H1 (cell line): ENCODE measurements at places on chromosomes 13 and 19. TPM values are rescaled to one million over a fixed set of nuclear protein-coding genes. Genes with fewer than 3 reads are reported as not detected.

Gene CACNA1A
- 10.7 and 12.8 TPM in 2 replicates for polyA plus RNA-seq

Gene TNPO2
- 121 and 136 TPM in 2 replicates for polyA plus RNA-seq

Gene GPC5
- polyA plus RNA-seq = 0.39 and 0.74 TPM in 2 replicates

Gene CLN5
- polyA plus RNA-seq = 5.2 and 5.3 TPM in 2 replicates

DNA sequence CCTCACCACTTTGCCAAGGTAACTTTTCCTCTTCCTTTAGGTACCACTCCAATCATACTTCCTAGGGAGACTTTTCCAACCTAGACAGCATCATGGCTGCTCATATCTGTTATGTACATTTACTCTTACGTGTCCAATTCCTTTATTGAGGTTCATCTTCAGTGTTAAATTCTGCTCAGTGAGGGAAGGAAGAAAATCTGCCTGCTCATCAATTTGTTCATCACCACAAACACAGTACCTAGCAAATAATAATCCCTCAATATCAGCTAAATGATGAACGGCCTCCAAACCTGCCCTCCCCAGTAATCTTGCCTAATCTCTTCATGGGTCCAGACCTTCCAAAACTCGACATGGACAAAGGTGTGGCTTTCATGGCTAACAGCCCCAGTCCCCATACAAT is 380.8 kb downstream of the KCTD12 start:
- no peaks in the 10 kb centered on the region for H3K27me3 ChIP-seq
- DNase-seq = no peak
- no peaks in the 10 kb centered on the region for H3K4me1 ChIP-seq
- no peak overlapping the region for H3K27ac ChIP-seq
- H3K4me3 ChIP-seq = no peak overlapping the region

- no peak for DNase-seq
- no peak overlapping the region for H3K27ac ChIP-seq
- H3K36me3 ChIP-seq = 0 out of 2 replicates have a peak, but pooled peaks cover 2% of the 10 kb centered on the region
- peaks cover 13% of the 10 kb centered on the region for H3K4me1 ChIP-seq
These were observed 1.3 kb downstream of the CCDC8 start for GRCh38 chr19:46411925-46412649.

DNA sequence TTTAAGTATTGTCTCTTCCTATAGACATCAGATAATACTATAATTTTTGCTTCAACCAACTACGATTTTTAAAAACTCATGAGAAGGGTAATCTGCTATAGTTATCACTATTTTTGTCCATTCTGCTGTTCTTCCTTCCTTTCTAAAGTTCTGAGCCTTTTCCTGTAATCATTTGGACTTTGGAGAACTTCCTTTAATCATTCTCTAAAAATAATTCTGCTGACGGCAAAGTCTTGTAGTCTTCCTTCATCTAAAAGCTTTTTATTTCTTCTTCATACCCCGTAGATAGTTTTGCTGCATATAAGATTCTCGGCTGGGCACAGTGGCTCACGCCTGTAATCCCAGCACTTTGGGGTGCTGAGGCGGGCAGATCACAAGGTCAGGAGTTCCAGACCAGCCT is 5.1 kb upstream of the FCGBP start:
- H3K36me3 ChIP-seq = no peaks in the 10 kb centered on the region
- no peak overlapping the region for H3K4me3 ChIP-seq
- H3K27me3 ChIP-seq = no peaks in the 10 kb centered on the region
- DNase-seq = no peak
- no peak overlapping the region for H3K27ac ChIP-seq
- no peaks in the 10 kb centered on the region; the same call in 1 of the 2 replicates for H3K4me1 ChIP-seq
